Activated CD8-positive, alpha-beta memory T cell treated with anti-CD3 and anti-CD28 coated beads for 4 hours (primary cell): ENCODE measurements at places on chromosomes 16 and 17.

- no peak for DNase-seq
Measured at GRCh38 chr16:30947859-30948666, 805 bp upstream of the ORAI3 start.

DNA sequence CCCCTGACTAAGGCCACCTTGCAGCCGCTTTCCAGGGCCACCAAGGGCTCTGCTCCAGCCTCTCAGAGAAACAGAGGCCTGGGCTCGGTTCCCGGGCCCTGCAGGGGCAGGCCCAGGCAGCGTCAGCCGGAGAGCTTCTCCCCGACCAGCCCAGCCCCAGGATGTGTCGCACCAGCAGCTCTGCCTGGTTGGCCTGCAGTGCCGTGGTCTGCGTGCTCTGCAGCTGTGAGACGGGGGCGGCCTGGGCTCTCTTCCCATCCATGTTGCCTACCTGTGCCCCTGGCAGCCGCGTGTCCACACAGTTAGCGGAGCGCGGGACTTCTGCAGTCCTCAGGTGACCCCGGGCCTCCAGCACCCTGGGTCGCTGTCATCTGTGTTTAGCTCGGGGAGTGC lies 4.8 kb downstream of the IGFALS start:
- no peak for DNase-seq

GRCh38 chr16:23420011-23420410 lies 33.0 kb downstream of the COG7 start:
- DNase-seq: no peak

GRCh38 chr17:18261146-18261515 lies 669 bp downstream of the MIEF2 start:
- DNase-seq: no peak

DNA sequence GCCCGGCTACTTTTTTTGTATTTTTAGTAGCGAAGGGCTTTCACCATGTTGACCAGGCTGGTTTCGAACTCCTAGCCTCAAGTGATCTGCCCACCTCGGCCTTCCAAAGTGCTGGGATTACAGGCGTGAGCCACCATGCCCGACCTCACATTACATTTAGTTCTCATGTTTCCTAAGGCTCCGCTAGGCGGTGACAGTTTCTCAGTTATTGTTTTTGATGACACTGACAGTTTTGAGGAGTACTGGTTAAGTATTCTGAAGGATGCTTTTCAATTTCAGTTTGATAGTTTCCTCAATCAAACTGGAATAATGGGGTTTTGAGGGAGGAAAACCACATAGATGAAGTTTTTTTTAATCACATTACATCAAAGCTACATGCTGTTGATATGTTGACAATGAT lies 1028.5 kb downstream of the CDH8 start:
- DNase-seq: no peak

GRCh38 chr17:69445132-69445531 lies 30.6 kb downstream of the MAP2K6 start:
- DNase-seq: no peak

DNA sequence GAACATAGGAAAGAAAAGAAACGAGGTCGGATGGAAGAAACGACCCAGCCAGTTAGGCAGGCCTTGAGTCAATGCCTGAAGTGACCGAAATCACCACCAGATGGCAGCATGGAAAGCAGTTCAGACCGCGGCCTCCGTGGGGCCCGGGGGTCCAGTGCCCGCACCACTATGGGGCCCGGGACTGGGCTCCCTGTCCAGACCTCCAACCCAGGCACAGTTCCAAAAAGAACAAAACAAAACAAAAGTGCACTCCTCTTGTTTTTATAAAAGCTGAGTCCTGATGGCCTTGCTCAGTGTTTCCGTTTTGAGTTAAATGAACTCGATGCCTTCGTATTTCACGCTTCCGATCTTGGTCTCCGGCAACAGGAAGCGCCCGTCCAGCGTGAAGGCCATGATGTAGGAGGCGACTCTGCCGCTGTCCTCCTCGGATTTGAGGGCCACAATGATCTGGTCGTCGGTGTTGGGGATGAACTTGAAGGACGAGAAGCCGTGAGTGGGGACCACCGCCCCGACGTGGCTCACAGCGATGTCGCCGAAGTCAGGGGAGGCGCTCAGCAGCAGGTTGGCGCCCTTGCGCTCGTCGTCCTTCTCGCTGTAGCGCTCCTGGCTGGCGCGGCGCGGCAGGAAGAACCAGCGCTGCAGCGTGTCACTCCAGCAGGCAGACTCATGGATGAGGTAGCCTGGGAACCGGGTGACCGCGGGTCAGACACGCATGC lies 13.7 kb upstream of the LGALS3BP start:
- DNase-seq: no peak

DNA sequence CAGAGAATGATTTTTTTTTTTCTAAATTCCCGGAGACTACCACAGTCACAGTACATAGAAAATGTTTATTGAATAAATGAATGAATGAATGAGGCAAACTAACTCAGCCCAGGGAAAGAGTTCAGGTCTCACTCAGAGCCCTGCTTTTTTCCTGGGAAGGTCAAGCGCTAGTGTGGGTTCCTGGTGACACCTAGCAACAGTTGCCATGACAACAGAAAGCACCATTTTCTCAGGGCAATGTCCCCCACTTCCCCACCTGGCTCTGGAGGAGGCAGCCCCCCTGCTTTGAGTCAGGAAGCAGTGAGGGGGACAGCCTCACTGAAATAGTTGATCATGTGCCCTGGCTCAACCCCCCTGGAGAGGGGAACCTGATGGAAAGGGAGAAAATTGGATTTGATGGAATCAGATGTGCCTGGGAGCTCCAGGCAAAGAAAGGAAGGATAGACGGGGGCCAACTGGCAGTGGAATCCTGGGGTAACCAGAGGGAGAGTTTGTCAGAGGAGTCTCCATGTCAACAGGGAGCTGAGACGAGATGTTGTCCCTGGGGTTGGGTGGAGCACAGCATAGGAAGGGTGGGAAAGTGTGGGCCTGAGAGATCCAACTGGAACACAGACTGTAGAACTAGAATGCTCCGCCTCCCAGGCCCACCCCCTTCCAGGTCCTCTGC lies 242.2 kb upstream of the CCL2 start:
- no peak for DNase-seq

- no peak for DNase-seq
Measured at GRCh38 chr16:11393861-11394592, 48.8 kb downstream of the RMI2 start.

GRCh38 chr17:48134912-48135480 lies 27.4 kb downstream of the SNX11 start:
- no peak for DNase-seq

DNA sequence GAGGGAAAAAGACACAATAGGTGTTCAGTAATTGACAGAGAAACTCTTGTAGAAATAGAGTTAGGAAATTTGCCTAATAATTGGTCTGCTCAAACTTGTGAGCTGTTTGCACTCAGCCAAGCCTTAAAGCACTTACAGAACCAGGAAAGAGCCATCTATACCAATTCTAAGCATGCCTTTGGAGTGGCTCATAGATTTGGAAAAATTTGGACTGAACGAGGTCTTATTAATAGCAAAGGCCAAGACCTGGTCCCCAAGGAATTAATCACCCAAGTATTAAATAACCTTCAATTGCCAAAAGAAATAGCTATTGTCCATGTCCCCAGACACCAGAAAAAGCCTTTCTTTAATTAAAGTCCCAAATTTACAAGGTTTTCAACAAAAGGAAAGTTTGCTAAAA lies 90.3 kb downstream of the EMP2 start:
- DNase-seq: no peak

GRCh38 chr17:81251709-81252301 lies 12.7 kb downstream of the NDUFAF8 start:
- DNase-seq: no peak

DNA sequence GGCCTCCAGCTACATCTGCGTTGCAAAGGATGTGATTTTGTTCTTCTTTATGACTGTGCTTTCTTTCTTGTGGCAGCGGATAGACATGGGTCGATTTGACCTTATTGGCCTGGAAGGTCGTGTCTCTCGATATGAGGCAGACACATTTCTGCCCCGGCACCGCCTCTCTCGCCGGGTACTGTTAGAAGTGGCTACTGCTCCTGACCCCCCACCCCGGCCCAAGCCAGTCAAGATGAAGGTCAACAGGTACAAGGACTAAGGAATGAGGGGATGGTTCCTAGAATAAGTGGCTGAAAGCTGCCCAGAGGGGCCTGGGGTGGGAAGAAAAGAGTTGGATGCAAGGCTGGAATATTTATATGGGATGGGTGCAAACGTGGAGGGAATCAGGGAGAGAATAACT lies 21.1 kb downstream of the SRCAP start:
- DNase-seq: no peak

DNA sequence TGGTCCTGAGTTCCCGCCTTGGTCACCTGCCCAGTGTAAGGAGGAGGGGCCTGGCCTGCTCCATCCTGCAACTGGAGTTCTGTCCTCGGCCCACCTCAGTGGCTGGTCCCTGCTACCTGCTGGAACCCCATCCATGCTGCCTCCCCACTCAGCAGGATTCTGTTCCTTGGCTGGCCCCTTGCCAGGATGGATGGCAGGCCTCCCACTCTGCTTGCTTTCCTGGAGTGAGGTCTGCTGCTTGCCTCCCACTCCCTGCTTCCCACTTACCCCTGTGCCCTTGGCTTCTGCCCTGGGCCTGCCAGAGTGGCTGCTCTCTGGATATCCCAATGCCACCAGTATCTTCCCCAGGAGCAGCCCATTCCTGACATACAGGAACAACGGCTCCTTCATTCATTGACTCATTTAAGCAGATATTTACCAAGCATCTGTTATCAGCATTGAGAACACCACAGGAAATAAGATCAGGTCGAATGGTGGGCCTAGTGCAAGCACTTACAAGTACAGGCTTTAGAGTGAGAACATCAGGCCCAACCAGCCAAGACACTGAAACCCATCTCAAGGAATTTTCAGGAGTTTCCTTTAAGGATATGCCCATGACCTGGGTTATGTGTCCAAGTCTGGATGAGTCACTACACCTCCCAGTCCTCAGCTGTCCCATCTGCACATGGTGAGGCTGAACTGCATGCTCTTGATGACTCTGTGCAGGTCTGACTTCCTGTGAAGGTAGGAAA lies 17.0 kb upstream of the RPRML start:
- DNase-seq: no peak

GRCh38 chr17:39244016-39244599 lies 18.4 kb upstream of the STAC2 start:
- DNase-seq: no peak

DNA sequence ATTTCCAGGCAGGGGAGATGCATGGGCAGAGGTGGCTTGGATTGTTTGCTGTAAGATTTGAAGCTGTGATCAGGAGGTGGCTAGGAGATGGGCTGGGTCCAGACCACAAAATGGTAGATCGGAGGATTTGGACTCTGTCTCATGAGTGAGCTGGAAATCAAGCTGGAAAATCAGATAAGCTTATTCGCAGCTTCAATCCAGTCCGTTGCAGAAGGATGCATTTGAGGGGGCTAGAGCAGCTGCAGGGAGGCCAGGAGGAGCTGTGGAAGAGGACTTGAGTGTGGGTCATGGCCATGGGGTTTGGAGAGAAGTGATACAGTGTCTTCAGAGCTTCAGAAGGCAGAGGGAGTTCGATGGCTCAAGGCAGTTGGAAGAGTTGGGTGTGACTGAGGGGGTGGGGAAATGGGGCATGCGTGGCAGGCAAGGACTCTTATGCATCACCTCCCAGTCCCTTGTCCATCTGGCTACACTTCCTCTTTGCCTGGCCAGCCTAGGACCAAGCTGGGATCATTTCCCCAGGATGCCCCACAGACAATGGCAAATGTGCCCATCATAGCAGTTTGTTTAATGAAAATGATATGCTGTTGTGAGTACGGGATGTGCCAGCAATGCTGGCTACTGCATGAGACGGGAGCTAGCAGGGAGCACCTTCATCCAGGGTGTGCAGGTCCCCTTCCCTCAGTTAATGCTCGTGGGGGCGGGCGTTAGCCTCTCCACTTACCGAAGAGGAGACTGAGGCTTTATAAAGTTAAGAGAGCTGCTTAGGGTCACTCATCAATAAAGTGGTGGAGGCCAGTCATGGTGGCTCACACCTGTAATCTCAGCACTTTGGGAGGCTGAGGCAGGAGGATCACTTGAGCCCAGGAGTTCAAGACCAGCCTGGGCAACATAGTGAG lies 20.6 kb downstream of the QPRT start:
- no peak for DNase-seq

DNA sequence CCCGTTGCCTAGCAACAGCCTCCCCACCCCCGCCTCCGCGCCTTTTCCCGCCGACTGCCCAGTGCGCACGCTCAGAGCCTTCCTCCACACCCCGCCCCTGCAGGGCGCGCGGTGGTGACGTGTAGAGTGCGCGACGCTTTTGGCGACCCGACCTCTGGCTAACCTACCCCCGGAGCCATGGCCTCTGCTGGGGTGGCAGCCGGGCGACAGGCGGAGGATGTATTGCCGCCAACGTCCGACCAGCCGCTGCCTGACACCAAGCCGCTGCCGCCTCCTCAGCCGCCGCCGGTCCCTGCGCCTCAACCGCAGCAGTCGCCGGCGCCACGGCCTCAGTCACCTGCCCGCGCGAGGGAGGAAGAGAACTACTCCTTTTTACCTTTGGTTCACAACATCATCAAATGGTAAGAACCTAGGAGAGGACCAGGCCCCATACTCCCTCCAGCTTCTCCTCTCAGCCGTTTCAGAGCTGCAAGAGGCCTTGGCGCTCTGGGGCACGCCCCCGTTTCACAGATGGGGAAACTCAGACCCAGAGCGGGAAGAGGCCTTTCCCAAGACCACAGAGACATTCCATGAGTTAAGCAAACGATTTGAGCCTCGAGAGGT lies at the start of gene MED9:
Gene MED9 (plus strand): TSS at position 136 of the 603 bp plus-strand sequence. CDS start 42 bp downstream, at position 178.
- DNase-seq: peak; percentile 93

DNA sequence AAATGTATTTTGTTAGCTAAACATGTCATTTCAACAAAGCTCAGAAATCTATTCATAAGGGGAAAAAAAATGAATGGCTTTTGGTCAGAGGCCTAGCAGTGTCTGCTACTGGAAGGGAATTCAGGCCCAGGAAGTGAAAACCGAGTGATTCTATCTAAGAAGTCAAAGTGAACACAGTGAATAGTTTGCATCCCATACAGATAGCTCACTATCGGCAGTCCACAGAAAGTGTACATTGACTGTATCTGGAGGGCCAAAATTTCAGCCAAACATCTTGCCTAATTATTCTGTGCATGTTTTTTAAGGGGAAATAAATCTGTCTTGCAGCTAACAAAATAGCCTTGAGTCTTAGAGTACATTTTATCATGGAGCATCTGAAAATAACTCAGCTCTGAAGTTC lies 214.4 kb upstream of the CACNG5 start:
- no peak for DNase-seq

- no peak for DNase-seq
Measured at GRCh38 chr16:2839650-2840450, 9.7 kb downstream of the ZG16B start.

- DNase-seq: no peak
Measured at GRCh38 chr17:32497431-32498205, 10.8 kb downstream of the CDK5R1 start.

- DNase-seq: no peak
Measured at GRCh38 chr17:69716556-69716955, 302.1 kb downstream of the MAP2K6 start.

- no peak for DNase-seq
Measured at GRCh38 chr17:81388091-81388611, 7.1 kb upstream of the BAHCC1 start.

- no peak for DNase-seq
Measured at GRCh38 chr17:52419229-52419641, 260.7 kb upstream of the CA10 start.

GRCh38 chr17:44795928-44796327 lies 34.2 kb downstream of the GJC1 start:
- no peak for DNase-seq

- DNase-seq: no peak
Measured at GRCh38 chr17:57530508-57530907, 214.6 kb downstream of the CCDC182 start.
